Bone marrow (tissue), 2 donors: ENCODE measurements at places on chromosomes 6 and 20.
A peak's percentile ranks its signal among the peaks of the same experiment; 100 is the strongest.

DNA sequence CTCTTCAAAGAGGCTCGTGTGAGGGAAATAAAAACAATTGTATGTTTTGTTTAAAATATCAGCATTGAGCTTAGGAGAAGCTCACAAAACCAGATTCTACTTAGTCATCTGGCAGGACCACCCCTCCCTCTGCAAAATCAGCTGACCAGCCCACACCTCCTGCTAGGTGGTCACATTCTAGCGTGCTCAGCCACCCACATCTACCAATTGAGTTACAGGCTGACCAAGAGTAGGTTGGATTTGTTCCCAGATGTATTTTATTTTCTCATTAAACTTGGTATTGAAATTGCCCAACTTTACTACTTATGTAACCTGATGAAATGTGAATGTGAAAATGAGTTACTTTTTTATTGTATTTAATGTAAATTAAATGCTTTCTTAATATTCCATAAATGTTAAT, 56.2 kb downstream of the SLC22A2 start:
- DNase-seq, result no peak

GRCh38 chr6:113636357-113636824, 220.8 kb upstream of the MARCKS start:
- DNase-seq, result no peak

DNA sequence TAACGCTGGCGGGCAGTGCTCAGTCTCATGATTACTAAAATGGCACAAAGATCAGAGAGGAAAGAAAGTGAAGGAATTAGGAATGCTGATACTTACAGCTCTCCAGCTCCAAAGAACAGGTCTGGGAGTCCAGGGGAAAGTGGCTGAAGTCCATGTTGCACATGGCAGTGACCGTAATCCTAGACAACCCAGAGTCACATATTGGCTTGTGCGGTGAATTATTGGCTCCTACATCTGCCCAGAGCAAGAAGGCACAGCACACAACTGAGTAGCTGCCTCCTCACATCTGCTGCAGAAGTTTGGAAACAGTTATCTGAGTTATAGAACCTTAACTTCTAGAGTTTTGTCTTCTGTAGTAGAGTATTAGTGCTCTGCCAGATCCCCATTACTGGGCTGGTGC, 47.2 kb downstream of the GABRR2 start:
- no peak for DNase-seq

- no peak for DNase-seq
These were observed 4.3 kb upstream of the SERINC3 start for GRCh38 chr20:44526129-44526528.

- DNase-seq, result no peak
These were observed 54.5 kb downstream of the CLIC5 start for GRCh38 chr6:45961125-45961524.

- DNase-seq, result no peak
These were observed 255.5 kb downstream of the KIF16B start for GRCh38 chr20:16317445-16318362.

- DNase-seq, result no peak
These were observed 65.2 kb downstream of the TRAM2 start for GRCh38 chr6:52511572-52512151.

GRCh38 chr6:76852776-76853175, 610.5 kb downstream of the HTR1B start:
- no peak for DNase-seq

GRCh38 chr6:125022391-125022989, 60.3 kb downstream of the RNF217 start:
- DNase-seq, result no peak

- DNase-seq, result no peak
These were observed 20.2 kb upstream of the RREB1 start for GRCh38 chr6:7087491-7087979.

DNA sequence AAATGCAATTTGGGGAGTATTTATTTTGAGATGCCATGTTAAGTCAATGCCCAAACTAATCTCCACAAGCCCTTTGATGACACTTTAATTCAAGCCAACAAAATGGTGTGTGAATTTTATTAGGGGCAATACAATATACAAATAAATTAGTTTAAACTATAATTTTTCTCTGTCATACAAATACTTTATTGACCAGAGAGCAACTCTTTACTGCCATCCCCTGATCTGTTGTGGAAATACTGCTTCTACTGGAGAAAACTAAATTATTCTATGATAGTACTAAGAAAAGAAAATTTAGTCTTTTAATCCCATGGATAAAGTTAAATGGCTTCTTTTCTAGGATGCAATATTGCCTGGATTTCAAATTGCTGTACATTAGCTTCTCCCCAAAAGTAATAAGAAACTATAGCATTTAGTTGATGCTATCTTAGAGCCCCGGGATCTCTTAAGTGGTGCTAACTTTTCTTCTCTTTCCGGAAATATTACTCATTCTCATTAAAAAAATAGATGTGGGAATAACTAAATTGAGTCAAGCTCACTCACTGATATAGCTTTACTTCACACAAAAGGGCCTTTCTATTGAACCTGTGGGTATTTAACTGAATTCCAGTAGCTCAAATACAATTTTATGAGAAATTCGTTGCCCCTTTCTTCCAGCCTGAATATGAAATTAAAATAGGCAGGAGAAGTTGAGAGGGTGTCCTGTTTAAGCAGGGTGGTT, 49.2 kb downstream of the SMPDL3A start:
- DNase-seq, result no peak

- DNase-seq, result no peak
These were observed 8.9 kb upstream of the TAAR5 start for GRCh38 chr6:132598473-132598872.

GRCh38 chr20:44750081-44750805, 4.6 kb downstream of the KCNK15 start:
- no peak for DNase-seq

DNA sequence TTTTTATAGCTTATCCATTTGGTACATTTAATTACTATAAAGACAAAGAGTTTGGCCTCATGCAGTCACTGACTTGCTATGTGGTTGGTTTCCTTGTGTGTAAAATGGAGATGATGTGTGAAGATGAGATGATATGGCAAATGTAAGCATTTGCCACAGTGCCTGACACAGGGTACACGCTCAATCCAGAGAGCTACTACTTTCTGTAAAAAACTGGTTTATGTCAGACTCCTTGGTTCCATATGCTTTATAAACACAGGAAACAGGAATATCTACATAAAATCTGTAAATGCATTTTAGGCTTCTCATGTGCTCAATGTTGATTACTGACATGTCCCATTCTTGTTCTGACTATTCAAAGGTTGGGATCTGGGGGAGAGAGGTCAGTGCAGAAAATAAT, 10.4 kb downstream of the HIVEP1 start:
- no peak for DNase-seq

GRCh38 chr6:168887621-168888020, 366.0 kb downstream of the THBS2 start:
- no peak for DNase-seq

DNA sequence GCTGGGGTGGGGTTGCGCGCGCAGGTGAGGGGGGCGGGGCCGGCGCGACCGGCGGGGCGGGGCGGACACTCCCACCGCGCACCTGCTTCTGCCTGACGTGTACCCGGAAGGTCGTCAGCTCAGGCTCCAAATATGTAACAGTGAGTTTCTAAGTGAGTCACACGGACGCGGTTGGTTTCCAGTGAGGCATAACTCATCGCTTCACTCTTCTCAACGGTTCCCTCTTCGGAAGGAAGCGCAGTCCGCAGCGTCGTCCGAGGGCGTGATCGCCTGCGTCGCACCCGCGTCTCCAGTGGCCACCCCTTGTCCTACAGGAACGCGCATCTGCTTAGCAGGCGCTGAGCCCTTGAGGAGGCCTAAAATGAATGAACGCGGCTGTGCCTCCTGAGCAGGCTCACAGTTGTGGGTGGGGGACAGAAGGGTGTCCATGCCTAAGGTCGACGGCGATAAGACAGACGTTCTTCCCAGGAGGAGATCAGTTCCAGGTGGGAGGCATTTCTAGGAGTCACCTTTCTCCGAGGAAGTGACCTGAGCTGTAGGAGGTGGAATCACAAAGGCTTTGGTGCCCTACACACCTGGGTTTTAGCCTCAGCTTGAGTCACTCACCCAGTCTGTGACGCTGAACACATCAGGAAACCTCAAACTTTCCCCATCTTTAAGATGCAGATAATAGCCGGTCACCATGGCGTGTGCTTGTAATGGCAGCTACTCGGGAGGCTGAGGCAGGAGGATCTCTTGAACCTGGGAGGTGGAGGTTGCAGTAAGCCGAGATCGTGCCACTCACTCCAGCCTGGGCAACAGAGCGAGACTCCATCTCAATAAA, 50.9 kb upstream of the EZR start:
- peak; percentile 78 for DNase-seq

GRCh38 chr6:9252799-9253198, 817.5 kb upstream of the SLC35B3 start:
- no peak for DNase-seq

DNA sequence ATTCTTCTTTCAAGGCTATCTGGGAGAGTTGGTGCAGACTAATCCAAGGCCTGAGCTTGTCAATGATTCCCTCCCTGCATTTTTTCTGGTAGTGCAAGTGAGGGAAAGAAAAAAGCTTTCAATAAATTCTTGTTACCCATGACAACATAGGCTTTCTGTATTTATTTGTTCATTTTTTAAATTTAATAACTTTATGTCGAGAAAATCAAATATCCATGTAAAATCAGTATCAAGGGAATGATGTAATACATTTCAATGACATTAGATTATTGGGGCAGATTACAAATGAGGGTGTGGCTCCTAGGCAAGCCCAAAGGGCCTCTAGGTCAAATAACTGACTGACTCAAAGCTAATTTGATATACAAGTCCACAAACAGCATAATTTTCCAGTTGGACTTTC, 104.0 kb downstream of the GJA1 start:
- no peak for DNase-seq

DNA sequence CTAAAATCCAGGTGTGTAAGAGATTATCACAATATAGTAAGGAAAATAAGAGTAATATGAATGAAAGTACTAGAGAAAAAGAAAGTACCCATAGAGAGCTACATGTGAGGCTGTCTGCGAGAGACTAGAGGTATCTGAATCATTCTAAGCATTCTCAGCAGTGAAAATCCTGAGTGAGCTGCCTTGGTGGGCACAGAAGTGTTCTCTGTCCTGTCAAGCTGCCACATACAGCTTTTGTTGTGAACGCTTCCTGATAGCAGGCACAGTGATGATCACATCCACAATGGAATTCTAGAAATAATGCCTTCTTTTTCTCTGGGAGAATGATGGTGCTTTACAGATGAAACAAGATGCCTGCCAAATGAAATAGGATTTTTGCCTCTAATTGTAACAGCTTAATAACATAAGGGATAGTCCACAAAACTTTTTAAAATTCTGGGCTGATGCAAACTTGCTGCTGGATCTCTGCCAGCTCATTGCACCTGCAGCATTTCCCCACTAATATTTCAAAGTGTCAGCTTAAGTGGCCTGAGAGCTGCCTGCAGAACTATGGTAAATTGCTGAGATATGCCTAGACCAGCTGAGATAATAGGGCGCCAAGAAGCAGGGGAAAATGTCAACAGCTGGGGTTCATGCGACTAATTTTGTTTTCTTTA, 620.5 kb downstream of the DOK5 start:
- no peak for DNase-seq

- no peak for DNase-seq
These were observed 691.7 kb upstream of the SLC35B3 start for GRCh38 chr6:9126878-9127560.
